GM19239 (cell line): ENCODE measurements at places on chromosomes 2 and 18.

DNA sequence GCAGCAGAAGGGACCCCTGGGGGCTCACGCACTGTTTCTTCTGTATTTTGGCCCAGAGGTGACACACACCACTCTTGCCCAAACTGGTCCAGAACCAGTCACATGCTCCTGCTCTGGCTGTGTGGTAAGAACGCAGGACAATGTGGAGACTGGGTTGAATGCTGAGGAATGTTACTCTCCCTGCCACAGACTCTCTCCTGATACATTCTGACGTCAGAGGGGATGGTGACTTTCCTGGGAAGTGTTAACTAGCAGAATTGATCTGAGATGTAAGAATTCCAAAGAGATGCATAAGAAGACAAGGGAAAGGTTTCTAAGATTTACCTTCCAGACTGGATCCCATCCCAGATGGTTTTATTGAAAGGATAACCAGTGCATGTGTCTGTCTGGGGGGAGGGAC, 100.8 kb downstream of the ASB1 start:
- no peak for DNase-seq

GRCh38 chr18:79471046-79471445, 75.3 kb downstream of the NFATC1 start:
- DNase-seq: no peak

DNA sequence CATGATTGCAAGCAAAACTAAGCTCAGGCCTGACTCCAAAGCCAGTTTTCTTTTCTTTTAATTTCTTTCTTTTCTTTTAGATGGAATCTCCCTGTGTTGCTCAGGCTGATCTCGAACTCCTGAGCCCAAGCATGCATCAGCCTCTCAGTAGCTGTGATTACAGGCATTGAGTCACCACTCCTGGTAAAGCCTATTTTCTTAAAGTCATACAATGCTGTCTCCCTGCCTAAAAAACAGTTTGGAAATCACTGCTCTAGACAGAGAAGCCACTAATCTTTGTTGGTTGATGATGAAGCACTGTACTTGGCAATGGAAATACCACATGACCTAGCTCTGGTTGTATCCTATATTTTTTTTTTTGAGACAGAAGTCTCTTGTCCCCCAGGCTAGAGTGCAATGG, 33.1 kb upstream of the ZNF532 start:
- no peak for DNase-seq

DNA sequence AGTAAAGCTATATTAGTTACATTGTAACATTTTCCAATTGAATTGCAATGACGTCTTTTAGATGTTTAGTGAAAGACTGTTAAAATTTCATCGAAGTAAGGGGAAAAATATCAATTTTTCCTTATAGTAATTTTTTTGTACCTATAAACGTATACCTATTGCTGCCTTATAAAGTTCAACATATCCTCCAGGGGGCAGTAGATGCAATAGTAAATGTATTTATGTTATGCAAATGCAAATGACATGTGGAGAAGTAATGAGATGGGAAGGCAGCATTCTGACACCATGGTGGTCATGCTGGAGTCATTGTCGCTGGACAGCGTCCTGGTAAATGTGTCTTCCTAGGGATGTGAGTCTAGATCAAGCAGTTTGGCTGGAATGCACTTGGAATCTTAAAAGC, 38.7 kb downstream of the MSTN start:
- DNase-seq: peak; percentile 1

GRCh38 chr2:181457741-181458425, 697 bp downstream of the ITGA4 start:
- no peak for DNase-seq

DNA sequence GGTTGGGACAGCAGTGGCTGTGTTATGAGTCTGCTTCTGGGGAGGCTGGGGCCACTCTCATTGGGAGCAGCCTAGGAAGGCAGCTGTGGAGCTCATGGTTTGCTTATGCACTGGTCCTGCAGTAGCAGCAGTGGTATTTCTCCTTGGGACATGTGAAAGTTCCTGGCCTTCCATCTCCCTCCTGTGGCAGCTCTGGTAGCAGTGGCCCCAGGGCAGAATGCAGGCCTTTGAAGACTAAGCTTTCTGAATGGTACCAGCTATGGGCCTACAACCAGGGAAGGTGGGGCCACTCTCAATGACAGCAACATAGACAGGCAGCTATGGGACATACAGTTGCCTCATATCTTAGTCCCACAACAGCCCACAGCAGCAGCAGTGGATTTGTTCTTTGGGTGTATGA, 117.3 kb upstream of the VWC2L start:
- DNase-seq: no peak

- DNase-seq: peak; percentile 89
Measured at GRCh38 chr18:75209129-75209950, at the start of gene PTGR3. Gene PTGR3, minus strand, starts transcription at chr18:75209139. Its CDS starts 81 bp downstream, at chr18:75209058.

DNA sequence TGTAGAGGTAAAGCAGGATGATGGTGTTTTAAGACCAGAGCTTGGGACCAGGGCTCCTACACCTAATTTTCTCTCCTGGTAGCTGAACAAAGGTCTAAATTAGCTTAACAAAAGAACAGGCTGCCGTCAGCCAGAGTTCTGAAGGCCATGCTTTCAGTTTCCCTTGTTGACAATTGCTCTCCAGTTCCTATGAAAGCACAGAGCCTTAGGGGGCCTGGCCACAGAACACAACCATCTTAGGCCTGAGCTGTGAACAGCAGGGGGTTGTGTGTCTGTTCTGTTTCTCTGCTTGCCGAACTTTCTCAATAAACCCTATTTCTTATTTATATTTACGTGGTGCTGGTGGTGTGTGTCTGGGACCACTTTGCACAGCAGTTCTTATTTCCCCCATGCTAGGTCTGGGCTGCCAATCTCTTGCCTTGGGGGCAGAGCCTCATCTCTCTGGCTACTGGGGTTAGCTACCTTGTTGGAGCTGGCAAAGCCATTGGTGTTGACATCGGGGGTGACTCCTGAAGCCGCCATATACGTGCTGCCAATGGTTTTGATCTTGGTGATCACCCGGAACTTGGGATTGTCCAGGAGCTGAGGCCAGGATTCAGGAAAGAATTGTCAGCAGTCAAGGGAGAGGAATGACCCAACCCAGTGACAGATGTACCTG, 29.0 kb downstream of the CENPO start:
- DNase-seq: no peak

DNA sequence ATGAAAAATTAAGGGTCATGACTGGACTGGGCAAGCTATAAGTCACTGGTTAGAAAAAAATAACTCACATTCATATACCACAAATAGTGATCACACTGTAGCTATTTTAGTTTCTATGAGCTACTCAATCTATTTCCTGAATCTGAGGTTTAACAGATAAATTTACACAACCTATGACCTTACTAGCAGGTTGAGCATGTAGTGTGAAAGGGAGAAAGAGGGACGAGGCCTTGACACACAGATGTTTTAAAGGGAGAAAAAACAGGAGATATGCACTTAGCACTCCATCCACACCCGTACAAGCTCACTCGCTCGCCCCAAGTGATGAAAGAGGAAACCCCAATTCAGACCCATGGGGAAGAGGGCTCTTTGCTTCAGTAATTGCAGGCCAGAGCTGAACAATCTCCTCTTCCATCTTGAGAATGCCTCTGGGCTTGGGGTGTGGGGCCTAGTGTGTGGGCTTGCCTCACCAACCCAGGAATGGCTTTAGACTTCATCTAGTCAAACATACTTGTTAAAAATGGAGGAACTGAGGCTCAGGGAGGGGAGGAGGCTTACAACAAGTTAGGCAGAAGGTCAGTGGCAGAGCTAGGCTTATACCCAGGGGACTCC, 10.7 kb downstream of the CYRIA start:
- no peak for DNase-seq

GRCh38 chr18:8703781-8704301, 1.5 kb upstream of the MTCL1 start:
- no peak for DNase-seq

GRCh38 chr2:138177693-138178092, 213.4 kb downstream of the HNMT start:
- no peak for DNase-seq

GRCh38 chr18:48816554-48816953, 134.2 kb downstream of the SMAD7 start:
- DNase-seq: no peak

GRCh38 chr2:191244350-191244749, 854 bp upstream of the MYO1B start:
- no peak for DNase-seq
